Liver (tissue), 10 donors: ENCODE measurements at places on chromosomes 16 and 17.

DNA sequence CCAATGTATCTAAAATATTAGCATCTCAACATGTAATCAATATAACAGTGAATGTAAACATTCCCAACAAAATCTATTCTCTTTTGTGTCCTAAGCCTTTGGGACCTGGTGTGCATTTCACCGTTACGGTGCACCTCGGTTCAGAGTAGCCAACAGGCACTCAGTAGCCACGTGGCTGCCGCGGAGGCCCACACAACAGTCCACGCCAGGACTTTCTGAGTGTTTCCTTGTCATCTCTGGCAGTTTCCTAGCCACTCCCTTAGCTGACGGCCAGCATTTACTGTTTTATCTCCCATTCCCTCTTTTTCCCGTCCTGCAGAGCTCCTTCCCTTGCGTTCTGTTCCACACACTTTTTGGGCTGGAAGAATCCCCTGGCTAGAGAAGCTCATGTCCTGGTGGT, 36.3 kb downstream of the VAC14 start:
- DNase-seq, result no peak

DNA sequence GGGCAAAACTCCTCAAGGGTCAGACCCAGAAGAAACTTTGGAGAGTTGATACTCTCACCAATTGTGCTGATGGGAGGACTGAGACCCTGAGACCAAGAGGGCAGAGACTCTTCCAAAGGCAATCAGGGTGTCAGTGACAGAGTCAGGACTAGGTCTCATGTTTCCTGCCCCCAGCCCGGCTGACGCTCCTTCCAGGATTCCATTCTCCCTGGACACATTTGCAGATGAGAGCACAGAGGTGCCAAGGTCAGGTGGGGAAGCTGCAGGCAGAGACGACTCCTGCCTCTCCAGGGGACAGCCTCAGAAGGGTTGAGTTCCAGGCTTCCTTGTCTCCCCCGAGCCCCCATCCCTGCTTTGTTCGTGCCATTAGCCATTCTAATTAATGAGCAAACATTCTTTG, 174.1 kb downstream of the WSCD1 start:
- no peak for DNase-seq

DNA sequence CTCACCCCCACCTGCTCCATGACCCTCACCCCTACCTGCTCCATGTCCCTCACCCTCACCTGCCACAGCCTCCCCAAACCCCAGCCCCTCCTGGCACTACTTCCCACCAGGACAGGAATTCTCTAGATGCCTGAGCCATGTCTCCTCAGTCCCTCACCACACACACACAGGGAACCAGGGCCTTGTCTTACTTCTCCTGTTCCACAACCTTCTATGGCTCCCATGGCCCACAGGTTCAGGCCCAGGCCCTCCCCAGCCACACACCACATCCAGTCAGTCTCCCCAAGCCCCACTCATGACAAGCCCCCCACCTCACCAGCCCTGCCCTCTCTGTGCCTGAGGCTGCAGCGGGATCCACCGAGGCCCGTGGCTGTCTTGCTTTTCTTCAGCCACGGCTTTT, 3.1 kb upstream of the UBE2I start:
- DNase-seq, result no peak

GRCh38 chr17:3890082-3890877, 2.6 kb downstream of the CAMKK1 start:
- no peak for DNase-seq

DNA sequence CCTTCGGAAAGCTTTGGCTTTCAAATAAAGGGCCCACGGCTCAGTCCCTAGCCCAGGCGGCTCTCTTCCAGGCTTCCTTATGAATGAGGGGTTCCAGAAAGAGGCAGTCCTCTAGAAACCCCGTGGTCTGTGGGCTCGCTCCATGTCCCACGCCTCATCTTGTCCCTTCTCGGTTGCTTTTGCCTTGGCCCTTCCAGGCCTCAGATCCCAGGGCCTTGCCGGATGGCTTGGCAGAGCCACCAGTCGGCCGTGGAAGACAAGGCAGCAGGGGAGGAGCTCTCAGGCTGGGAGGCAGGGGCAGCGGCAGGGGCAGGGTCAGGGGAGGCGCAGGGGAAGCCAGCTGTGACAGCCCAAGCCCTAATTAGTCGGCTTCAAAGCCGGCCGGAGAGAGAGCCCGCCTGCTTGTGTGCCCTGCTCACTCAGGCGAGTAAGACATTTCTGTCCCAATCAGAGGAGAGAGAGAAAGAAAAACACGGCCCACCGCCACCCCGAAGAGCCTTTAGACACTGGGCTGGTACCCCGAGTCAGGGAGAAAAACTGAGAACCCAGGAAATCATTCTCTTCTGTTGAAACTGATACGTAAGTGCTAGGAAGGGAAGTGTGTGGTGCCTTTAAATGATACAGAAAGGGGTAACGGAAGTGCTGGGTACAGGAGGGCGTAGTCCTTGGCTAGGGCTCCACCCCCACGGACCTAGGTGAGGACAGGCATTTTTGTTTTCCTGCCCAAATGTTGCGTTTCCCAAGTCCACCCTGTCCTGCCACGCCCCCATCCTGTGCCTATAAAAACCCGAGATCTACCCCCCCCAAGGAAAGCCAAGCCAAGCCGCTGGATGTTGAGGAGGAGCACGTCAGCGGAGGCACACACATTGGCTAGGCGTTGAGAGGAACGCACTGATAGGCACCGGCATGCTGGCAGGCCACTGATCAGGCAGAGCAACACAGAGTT, 27.8 kb upstream of the MEIOC start:
- no peak for DNase-seq

DNA sequence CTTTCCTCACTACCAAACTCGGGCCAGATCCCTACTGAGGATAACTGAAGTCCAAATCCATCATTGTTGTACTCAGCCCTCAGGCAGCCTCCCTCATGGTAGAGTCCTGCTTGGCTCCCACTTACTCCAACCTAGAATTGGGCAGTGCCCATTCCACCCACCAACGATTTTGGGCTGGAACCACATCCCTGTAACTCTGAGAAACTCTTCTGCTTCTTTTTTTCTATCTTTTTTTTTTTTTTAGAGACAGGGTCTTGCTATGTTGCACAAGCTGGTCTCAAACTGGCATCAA, 1.2 kb downstream of the PRR14 start:
- no peak for DNase-seq

GRCh38 chr16:86756882-86757703, 178.7 kb downstream of the FOXL1 start:
- no peak for DNase-seq

DNA sequence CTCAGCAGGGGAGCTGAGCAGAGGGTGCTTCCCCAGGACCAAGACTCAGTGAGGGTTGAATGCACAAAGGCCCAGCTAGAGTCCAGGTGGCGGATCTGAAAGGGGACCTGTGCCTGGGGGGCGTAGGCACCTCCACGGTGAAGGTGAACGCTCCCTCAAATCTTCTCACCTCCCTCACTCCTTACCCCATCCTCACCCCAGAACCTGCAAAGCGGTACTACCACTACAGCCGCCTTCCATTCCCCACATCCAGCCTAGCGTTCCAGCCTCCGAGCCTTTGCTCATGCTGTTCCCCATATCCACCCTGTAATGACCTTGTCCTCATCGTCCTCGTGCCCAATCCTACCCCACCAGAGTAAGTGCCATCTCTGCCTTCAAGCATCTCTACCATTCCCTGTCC, 30.6 kb downstream of the TRPV3 start:
- DNase-seq, result no peak
